GM18507 (cell line): ENCODE measurements at places on chromosomes 11 and 22.

DNA sequence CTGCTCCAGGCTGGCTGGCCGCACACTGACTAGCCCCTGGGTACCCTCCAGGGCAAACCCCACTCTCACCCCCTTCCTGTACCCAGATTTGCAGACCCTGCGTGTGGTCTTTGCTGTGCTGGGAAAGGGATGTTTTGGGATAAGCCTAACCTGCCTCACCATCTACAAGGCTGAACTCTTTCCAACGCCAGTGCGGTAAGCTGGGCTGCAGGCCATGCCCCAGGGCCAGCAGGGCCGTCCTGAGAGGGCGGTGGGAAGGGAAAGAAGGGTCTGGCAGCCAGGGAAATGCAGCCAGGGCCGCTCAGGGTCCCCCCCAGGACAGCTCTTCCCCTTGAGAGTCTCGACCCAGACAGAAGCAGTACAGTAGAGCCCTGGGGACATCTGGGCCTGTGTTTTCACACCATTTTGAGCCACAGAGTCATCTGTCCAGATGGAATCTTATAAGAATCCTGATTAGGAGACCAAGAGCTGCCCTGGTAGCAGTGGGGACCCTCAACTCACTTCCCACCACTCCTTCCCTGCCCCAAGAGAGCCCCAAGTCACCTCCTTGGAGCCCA, 22.4 kb upstream of the SLC22A12 start:
- DNase-seq, result no peak

DNA sequence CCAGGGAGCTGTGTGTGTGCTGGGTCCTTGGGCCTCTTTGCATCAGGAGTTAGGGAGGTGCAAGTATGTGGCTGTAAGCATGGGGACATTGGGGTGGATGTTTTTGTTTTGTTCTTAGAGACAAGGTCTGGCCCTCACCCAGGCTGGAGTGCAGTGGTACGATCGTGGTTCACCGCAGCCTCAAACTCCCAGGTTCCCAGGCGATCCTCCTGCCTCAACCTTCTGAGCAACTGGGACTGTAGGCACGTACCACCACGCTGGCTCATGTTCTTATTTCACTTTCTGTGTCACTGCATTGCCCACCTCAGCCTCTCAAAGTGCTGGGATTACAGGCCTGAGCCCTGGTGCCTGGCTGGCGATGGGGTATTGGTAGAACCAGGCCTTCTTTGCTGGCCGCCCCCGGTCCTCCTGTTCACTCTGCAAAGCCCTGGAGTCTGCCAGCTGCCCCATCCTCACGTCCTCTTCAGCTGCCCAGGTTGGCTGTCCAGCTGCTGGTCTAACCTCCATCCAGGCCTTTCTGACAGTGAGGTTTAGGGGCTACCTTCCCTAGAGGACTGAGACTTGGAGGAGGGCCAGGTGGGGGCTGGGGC, 851 bp upstream of the GRAMD4 start:
- DNase-seq, result no peak

DNA sequence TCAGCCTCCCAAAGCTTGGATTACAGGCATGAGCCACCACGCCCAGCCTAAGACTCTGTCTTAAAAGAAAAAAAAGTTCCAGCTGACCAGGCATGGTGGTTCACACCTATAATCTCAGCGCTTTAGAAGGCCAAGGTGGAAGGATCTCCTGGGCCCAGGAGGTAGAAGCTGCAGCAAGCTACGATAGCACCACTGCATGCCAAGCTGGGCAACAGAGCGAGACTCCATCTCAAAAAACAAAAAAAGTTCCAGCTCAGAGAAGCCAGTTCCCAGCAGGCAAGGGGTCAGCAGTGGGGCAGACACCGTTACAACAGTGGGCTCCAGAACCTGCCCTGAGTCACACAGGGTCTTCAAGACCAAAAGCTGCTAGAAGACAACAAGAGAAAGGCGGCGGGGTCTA, 3.3 kb downstream of the TMEM184B start:
- DNase-seq, result no peak

- DNase-seq, result no peak
These were observed 3.5 kb downstream of the CHRM4 start for GRCh38 chr11:46387919-46388618.

- DNase-seq, result no peak
These were observed 10.8 kb upstream of the SLC35C1 start for GRCh38 chr11:45794169-45794568.

DNA sequence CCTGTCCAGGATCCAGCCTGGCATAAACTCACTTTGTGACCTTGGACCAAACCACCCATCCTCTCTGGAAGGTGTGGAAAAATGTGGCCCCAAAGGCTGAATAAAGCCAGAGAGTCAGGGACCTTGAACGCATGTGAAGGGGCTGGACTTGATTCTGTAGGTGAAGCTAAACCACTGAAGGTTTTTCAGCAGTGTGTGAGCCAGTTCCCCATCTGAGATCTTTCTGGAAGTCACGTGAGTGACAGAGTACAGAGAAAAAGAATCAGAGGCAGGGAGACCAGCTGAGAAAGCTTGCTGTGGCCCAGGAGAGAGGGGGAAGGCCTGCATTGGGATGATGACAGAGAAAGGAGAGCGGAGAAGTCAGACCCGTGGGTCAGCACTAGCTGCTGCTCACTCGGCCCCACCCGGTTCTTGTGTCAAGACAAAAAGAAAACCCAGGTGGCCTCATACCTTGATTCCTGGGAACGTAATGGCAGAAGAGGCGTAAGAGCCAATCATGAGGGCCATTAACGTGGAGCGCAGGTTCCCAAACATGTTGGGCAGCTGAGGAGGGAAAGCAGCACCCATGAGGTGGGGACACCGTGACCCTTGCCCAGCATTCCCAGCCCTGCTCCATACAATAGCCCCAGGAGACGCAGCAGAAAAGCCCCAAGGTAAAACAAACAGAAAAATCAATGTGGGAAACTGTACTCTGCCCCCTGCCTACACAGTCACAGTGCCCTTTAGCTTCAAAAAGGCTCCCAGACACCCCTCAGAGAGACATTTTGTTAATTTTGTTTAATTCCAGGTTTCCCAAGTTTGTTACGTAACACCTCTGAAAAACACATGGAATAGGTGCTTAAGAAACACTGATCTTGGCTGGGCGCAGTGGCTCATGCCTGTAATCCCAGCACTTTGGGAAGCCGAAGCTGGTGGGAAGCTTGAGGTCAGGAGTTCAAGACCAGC, 17.9 kb downstream of the SLC43A1 start:
- DNase-seq, result no peak

DNA sequence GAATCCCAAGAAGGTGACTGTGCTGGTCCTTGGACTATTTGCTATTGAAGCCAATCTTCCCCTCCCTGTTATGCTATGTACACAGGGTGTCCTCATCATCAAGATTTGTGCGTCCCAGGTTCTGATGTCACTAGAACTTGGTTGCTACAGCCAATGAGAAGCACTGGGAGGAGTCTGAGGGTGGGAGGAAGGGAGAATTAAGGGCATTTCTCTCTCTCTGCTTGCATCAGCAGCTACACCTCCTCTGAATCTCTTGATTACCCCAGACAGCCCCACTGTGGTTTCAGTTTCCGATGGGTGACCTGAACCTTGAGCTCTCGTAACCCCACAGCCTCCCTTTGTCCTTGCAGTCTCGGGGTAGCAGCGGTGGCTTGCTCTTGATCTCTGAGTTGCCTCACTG, 212.4 kb upstream of the SESN3 start:
- peak; percentile 25 for DNase-seq

DNA sequence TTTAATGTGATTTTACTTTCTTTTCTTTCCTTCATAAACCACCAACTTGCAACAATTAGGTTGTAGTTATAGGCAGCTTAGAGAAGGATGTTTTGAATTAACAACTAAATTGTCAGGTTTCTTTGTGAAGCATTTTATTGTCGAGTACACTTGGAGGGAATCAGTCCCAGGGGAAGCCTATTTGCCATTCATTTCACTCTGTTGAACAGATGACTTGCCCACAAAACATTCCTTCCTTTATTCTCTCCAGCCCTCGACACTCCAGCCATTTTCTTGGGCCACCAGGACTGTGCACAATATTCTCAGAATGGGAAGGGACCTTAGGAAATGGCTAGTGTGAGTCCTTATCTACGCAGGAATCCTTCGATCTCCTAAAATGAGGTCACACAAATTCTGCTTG, 620.6 kb downstream of the SOX6 start:
- no peak for DNase-seq

GRCh38 chr11:68689737-68690625, 5.6 kb downstream of the GAL start:
- no peak for DNase-seq

- no peak for DNase-seq
These were observed 16.1 kb upstream of the RPS3 start for GRCh38 chr11:75383246-75383645.

GRCh38 chr11:46026606-46027293, 94.5 kb downstream of the PHF21A start:
- no peak for DNase-seq

- DNase-seq, result no peak
These were observed 1.8 kb upstream of the VSTM5 start for GRCh38 chr11:93852242-93852641.

GRCh38 chr11:121473064-121473777, 20.5 kb upstream of the SORL1-AS1 start:
- no peak for DNase-seq

DNA sequence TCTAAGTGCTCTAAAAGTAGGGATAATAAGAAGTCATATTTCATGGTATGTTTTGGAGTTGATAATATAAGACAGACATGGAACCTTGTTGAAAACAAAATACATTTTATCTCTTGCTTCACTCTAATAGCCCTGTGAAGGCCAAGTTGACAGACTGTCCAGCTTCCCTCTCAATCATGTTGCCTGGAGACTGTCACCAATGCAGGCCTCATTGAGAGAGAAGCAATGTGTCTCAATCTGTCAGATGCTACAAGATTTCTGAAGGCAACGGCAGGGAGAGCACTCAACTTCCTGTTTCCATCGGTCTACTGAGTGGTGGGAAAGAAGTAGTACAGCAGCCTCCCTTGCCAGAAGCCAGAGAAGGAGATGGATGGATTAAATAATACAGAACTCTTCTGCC, 23.6 kb upstream of the FJX1 start:
- DNase-seq, result no peak

- no peak for DNase-seq
These were observed 8.7 kb upstream of the CHADL start for GRCh38 chr22:41249442-41249841.

DNA sequence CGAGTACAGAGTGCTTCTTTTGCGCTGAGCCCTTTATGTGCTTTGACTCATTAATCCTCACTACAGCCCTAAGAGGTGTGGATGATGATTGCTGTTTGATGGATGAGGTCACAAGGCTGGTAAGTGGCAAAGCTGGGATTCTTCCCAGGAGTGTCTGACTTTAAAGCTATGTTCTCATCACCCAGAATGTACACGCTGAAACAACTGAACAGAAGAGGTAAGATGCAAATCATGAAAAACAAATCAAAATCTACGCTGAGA, 37.7 kb upstream of the CREB3L1 start:
- DNase-seq, result no peak

GRCh38 chr11:88378422-88379066, 41.0 kb upstream of the CTSC start:
- DNase-seq, result no peak

DNA sequence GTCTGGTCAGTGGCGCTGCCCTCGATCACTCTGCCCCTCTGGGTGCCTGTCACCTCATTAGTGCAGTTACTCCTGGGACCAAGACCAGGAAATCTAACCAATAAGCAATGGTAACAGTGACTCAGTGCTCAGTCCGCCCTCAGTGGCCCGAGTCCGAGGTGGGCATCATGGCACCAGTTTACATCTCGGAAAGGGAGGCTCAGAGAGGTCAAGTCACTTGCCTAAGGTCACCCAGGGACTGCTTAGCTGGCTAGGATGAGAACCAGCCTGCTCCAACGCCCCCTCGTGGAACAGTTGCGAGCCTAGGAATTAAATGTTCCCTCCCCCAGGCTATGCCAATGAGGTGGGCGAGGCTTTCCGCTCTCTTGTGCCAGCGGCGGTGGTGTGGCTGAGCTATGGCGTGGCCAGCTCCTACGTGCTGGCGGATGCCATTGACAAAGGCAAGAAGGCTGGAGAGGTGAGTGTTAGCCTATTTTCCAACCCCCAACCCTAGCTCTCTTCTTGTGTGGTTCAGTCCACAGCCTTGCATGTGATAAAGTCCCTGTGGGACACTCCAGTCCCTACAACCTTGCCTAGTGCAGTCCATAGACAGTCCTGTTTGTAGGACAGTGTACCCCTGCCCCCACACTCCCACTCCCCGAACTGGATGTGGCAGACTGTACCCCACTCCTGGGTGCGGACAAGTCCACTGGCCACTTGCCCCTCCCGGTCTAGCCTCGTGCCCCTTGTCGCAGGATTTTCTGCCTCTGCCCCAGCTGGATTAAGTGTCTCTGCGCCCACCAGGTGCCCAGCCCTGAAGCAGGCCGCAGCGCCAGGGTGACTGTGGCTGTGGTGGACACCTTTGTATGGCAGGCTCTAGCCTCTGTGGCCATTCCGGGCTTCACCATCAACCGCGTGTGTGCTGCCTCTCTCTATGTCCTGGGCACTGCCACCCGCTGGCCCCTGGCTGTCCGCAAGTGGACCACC, 1.1 kb downstream of the MTFP1 start:
- DNase-seq, result peak; percentile 49

- no peak for DNase-seq
These were observed 15.6 kb downstream of the ARAP1 start for GRCh38 chr11:72736452-72737069.

- DNase-seq, result no peak
These were observed 5.3 kb upstream of the NHERF4 start for GRCh38 chr11:119179983-119180382.
